ENCODE measurements at places on chromosomes 7 and 10.

GRCh38 chr7:66657798-66658197 lies 29.1 kb downstream of the KCTD7 start:
- DNase-seq = no peak

- no peak for DNase-seq
Measured at GRCh38 chr7:15332956-15333355, 228.9 kb downstream of the AGMO start.

GRCh38 chr7:48088559-48089045 lies 463 bp upstream of the UPP1 start:
- peak; percentile 97 for DNase-seq

- DNase-seq = no peak
Measured at GRCh38 chr10:50927522-50928189, 42.2 kb upstream of the A1CF start.

GRCh38 chr10:73898730-73899410 lies 12.1 kb upstream of the PLAU start:
- DNase-seq = no peak

GRCh38 chr7:123689250-123689649 lies 33.6 kb downstream of the LMOD2 start:
- no peak for DNase-seq

DNA sequence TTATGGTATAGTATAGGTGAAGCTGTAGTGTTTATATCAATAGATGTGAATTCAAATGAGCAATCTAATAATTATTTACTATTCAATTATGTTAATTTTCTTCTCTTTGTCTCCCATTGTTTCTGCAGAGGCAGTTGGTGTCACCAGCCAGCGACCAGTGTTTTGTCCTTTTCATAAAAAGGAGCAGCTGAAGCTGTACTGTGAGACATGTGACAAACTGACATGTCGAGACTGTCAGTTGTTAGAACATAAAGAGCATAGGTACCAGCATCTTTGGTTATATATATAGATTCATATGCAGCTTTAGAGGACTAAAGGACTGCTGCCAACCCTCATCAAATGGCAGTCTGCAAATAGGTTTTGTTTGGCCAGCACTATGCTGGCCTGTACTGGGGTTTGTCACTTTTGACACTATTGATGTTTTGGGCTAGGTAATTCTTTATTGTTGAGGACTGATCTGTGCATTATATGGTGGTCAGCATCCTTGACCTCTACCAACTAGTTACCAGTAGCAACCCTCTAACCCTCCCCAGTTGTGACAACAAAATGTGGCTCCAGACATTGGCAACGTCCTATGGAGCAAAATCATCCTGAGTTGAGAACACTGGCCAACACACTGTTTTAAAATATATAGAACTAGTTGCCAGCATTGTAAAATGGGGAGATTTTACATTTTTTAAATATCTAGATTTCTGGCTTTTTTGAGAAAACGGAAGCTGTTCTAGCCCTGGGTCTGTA lies 59.2 kb downstream of the TRIM24 start:
- DNase-seq = no peak

DNA sequence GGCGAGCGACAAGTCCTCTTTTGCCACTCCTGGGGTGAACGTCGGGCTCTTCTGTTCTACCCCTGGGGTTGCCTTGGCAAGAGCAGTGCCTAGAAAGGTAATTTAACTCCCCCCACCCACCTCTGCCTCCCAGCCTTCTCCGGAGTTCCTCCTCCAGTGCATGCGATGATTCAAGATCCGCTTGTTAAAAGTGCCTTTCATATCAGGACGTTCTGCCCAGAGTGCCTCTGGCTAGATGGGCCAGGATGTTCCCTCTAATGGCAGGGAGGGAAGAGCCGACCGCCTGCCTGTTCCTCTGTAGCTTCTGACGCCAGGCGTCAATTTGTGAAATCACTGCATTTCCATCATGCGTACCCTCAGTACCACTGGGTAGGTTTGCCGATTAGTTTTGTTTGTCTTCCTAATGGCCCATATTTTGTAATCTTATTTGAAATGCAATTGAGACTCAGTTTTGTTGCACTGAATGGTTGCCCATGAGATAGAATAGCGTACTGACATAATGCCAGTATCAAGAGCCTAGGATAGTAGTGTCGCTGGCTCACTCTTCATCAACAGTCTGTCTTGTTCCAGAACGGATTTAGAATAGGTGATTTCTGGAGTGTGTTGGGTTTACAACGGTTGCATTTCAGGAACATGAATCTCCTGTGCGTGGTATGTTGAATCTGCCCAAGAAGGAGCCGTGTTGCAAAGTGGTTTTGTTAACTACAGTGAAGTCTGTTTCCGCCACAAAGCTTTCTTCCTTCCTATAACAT lies 13.5 kb downstream of the ECHDC3 start:
- no peak for DNase-seq

GRCh38 chr7:41007811-41008210 lies 695.1 kb downstream of the INHBA start:
- no peak for DNase-seq

GRCh38 chr10:17665747-17666146 lies 21.8 kb downstream of the STAM start:
- peak; percentile 83 for DNase-seq

- no peak for DNase-seq
Measured at GRCh38 chr7:14673202-14673601, 229.3 kb downstream of the DGKB start.

DNA sequence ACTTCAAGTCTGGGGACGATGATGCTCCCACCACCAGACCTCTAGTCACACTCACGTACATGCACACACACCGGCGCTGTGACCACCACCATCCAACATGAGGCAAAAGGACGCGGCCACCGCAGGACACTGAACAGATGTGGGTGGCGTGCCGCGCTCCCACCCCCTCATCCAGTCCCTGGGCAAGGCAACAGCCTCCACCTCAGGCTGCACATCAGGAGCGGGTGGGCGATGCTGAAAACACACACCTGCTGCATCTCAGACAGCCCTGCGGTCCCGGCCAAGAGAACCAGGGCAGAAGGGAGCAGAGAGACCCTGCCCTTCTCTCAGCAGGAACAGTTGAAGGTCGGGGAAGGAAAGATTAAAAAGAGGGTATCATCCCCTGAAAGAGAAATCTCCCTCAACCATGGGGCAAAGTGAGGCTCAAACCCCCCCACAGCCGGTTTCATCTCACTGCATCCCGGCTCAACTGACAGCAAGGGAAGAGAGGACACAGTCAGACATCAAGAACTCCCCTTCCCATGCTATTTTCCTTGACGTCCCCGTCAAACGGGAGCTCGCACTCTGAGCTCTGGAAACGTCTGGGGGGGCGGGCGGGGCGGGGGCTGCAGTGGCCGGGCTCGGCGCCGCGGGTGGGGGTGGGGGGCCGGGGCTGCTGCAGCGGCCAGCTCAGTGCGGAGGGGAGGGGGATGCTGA lies 1.1 kb downstream of the CAMK2G start:
- DNase-seq = no peak

DNA sequence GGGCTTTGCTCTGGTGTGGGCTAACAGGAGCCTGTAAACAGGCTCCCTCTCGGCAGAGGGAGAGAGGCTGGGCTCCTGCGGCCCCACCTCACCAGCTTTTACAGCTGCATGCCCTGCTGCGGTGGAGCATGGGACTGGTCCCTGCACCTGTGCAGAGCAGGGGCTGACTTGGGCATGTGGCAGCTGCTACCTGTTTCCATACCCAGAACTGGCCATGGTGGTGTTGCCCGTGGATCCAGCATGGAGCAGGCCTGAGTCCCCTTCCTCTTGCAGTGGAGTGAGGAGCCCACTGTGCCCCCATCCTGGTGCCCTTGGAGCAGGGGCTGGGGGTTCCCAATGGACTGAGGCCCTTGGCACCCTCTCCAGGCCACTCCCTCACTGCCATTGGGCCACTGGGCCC lies 91.9 kb upstream of the MGMT start:
- DNase-seq = no peak

DNA sequence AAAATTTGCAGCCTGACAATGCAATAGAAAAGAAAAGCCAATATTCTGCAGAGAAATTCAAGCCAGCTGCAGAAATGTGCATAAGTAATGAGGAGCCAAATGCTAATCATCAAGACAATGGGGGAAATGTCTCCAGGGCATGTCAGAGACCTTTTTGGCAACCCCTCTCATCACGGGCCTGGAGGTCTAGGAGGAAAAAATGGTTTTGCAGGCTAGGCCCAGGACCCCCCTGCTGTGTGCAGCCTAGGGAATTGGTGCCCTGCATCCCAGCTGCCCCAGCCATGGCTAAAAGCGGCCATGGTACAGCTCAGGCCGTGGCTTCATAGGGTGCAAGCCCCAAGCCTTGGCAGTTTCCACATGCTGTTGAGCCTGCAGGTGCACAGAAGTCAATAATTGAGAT lies 72.5 kb upstream of the NME8 start:
- DNase-seq = no peak

DNA sequence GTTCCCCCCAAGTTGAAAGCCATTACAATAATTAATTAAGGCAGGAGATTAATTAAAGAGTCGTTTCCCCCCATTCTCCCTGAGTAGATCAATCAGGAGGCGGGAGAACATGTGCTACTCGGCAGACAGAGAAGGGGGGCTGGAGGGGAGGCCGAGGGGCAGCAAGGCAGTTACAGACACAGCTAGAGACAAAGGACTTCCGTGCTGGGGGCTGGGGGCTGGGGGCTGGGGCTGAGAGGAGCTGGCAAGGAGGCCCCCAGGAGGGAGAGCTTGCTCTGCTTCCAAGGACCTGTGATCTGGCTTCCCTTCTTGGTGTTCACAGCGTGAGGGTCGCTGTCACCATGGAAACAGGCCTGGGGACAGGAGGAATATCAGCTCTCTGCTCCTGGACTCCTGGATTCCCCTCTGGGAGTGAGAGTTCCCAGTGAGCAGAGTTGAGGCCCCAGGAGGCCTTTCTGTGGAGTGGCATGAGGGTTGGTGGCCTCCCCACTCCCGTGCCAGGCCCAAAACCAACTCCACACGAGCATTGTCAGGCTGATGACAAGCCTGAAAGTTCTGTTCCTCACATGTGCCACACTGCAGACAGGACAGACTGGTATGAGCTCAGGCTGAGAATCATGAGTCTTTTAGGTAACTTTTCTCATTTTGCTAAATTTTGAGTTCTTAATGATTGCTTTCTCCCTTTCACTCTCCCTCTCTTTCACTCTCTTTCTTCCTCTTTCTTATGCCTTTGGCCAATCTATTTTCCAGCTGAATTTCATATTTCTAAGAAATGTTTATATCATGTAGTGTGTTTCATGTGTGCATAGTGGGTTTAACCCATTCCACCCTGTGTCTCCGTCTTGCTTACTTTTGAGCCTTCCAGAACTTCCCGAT lies 16.4 kb downstream of the FAM241B start:
- no peak for DNase-seq

DNA sequence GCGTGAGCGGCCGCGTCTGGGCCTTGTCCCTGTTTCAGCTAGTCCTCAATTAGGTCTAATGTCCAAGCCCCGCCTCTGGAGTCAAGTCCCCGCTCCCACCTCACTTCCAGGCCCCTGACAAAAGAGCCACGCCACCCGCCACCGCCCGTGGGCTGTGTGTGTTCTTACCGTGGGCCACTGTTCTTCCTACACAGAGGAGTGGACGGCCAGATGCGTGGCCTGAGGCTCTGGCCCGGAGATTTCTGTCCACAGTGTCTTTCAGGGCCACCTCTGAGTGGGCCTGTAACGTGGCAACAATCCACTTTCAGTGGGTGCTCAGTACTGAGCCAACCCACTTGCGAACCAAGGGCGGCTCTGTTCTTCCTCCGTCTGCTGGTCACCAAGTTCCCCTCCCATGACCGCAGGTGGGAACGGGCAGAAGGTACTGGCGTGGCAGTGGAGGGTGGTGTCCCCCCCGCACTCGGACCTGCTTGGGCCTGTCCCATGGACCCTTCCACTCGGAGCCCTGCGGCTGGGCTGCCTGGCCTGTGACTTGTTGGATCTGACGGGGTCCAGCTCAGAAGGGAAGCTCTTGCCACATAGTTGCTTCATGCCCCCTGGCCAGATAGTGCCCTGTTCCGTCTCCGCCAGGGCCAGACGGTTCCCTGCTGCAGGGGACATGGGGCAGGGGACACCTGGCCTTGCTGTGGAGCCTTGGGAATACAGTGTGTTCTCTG lies 15.0 kb upstream of the ZFAND2A start:
- DNase-seq = no peak

GRCh38 chr10:44153918-44154670 lies 230.8 kb downstream of the CXCL12 start:
- no peak for DNase-seq

- peak; percentile 16 for DNase-seq
Measured at GRCh38 chr7:132919771-132920170, 162.1 kb downstream of the CHCHD3 start.

GRCh38 chr10:35895331-35895730 lies 253.2 kb upstream of the FZD8 start:
- DNase-seq = peak; percentile 73

DNA sequence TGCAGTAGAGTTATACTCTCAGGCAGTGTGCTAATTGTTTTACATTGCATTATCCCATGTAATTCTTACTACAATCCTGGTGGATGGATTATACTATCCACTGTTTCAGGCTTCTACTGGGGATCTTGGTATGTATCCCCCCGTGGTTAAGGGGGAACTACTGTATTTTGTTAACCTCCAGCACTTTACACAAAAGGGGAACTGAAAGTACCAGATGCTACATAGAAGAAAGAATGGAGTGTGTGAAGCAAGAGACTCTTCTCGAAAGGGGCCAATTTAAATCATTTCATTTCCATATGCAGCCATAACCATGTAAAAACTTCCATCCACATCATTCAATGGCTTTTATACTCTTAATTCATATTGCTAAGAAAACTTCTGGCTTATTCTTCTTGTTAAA lies 69.4 kb downstream of the C1GALT1 start:
- DNase-seq = no peak

DNA sequence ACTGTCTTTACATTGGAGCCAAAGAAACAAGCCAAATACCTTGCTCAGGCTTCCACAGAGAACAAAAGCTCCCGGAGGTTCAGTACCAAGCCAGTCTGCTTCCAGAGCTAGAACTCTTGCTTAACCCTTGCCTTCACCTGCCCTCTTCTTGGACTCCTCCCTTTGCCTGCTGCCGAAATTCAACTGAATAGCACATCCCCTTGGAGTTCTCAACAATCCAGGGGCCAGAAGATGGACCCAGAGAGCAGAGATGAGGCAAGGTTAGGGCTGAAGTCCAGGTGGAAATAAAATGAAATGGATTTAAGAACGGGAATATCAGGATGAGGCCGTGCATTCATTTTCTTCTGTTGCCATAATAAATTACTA lies 876 bp upstream of the PIK3AP1 start:
- no peak for DNase-seq

- no peak for DNase-seq
Measured at GRCh38 chr7:46168671-46169383, 247.8 kb upstream of the IGFBP3 start.

DNA sequence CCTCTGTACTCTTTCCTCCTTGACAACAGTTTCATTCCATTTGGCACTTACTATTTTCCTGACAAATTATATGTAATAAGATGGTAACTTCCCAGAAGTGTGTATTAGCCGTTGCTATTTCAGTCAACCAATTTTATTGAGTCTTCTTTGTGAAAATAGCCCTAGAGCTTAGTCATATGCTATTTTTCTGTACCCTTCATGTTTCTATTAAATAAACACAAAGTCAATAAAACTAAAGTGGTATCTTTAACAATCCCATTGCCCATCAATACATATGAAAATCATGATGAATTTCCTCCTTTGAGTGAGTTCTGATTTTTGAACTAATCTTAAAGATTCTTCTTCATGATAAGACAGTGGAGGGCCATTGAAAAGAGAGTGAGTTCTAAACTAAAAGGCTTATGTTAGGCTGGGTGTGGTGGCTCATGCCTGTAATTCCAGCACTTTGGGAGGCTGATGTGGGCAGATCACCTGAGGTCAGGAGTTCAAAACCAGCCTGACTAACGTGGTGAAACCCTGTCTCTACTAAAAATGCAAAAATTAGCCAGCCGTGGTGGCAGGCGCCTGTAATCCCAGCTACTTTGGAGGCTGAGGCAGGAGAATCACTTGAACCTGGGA lies 5.9 kb upstream of the MYPN start:
- no peak for DNase-seq
